GOT3 (cell line): ENCODE measurements at places on chromosomes 1 and 21.

GRCh38 chr1:226710501-226710900 is 28.6 kb downstream of the ITPKB start:
- no peak for DNase-seq

DNA sequence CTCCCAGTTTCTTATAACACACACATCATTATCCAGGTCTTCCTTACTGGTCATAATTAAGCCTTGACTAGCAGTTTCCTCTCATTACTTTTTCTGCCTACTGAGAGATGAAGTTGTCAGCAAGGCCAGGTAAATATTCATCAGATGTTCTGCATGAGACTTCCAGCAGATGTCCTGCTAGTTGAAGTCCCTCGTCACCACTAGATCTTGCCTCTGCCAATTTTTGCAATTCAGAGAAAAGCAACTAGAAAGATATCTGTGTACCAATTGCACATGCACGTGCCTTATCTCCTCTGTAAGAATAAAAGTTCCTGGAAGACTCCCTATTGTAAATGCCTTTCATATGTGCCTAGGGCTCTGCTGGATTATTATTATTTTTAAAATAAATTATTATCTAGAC is 18.3 kb downstream of the ACKR1 start:
- DNase-seq = no peak

DNA sequence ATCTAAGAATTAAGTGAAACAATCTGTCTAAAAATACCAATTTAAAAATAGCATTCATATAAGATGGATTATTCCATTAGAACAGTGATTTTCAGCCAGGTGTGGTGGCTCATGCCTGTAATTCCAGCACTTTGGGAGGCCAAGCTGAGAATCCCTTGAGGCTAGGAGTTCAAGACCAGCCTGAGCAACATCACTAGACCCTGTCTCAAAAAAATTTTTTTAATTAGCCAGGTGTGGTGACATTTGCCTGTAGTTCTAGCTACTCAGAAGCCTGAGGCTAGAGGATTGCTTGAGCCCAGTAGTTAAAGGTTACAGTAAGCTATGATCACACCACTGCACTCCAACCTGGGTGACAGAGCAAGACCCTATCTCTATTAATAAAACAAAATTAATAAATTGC is 35.0 kb upstream of the SLC35A3 start:
- no peak for DNase-seq

- DNase-seq = no peak
Measured at GRCh38 chr1:81801651-81802456, 1.1 kb downstream of the ADGRL2 start.

GRCh38 chr1:86548839-86549238 is 2.0 kb downstream of the CLCA4 start:
- DNase-seq = no peak

DNA sequence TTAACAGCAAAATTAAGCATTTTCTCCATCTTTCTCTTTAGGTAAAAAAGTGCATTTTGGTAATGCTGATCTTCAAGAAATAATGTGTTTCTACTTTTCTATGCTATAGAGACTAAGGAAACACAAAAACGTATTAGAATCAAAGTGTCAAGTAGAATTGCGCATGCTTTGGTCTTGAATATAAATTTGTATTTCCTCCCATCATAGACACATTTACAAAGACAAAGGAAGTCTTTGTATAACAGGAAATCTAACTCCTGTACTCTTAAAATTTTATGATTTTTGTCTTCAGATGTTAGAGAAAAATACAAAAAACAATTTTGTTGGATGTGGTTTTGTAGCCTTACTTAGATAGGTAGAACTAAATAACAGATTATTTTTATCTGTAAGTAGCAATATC is 1299.4 kb downstream of the NCAM2 start:
- no peak for DNase-seq

DNA sequence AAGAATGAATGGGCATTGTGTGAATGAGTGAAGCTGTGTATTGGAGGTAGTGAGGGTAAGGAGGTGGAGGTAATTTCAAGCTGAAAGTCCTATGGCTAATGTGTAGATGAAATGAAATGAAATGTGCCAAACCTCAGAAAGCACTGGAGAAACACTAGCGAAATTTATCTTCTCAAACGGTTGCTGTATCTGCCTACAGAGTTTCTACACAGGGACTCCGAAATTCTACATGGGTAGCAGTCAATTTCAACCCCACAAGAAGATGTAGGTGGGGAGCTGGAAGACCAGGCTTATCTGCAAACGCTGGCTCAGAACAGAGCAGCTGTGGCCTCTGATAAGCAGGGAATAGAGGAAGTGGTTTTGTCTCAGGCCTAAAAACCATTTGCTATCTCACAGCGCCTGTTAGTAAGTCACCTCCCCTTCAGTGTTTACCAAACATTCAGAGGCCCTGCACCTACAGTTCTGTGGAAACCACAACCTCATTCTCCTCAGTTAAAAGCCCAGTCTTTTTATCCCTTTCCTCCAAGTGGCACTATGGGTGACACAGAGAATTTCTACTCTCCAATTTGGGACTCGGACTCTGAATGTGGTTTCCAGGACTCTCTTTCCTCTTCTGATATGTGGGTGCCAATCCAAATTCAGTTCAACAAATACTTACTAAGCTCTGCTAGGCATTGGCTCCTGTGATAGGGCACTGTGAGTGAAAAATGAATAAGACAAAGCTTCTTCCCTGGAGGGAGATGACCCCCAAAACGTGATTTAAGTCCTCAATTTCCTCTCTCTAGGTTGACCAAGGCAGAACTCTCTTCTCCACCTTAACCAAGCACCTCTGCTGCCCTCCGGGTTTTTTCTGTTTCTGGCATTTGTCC is 17.2 kb upstream of the SLAMF6 start:
- DNase-seq = no peak

GRCh38 chr1:116515702-116516101 is 55.1 kb downstream of the CD58 start:
- DNase-seq = no peak

DNA sequence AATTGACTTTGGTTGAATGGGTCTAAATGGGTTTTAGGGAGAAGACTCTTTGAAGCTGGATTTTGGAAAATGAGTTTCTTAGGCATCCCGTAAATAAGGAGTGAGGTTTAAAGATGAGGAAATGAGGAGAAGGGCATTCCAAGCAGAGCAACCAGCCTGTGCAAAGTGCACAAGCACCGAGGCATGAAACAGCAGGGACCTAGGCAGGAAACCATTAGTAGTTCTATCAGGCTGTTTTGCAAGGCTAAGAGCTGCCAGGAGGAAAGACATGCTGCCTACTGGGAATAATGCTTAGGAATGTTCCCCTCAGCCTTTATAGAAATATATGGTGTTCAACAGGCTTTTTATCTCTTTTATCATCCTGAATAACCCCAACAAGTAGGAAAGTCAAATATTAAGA is 153.1 kb upstream of the FGGY start:
- no peak for DNase-seq

- no peak for DNase-seq
Measured at GRCh38 chr1:155801149-155801548, 55.9 kb downstream of the GON4L start.

DNA sequence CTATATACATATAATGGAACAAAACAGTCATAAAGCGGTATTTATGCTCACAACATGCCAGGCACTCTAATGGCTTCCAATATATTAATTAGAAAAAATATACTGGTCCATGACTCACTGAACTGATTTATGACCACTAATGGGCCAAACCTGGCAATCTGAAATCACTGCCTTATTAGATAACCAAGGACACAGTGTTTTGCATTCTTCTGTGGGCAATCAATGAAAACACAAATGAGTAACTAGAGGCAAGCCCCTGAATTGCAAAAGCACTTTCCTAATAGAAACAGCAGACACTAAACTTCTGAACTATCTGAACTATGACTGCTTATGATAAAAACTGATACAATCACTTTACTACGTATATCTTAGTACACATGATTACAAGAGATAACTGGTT is 3.5 kb downstream of the GCLM start:
- no peak for DNase-seq

DNA sequence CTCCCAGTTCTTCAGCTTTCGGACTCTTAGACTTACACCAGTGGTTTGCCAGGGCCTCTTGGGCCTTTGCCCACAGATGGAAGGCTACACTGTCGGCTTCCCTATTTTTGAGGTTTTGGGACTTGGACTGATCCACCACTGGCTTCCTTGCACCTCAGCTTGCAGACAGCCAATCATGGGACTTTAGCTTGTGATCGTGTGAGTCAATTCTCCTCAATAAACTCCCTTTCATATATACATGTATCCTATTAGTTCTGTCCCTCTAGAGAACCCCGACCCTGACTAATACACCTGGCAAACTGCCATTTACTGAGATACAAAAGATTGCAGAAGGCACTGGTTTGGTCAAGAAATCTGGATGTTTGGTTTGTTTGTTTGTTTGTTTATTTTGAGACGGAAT is 6.4 kb upstream of the RAB4A start:
- DNase-seq = no peak

- DNase-seq = no peak
Measured at GRCh38 chr1:163604321-163604720, 282.6 kb downstream of the NUF2 start.

DNA sequence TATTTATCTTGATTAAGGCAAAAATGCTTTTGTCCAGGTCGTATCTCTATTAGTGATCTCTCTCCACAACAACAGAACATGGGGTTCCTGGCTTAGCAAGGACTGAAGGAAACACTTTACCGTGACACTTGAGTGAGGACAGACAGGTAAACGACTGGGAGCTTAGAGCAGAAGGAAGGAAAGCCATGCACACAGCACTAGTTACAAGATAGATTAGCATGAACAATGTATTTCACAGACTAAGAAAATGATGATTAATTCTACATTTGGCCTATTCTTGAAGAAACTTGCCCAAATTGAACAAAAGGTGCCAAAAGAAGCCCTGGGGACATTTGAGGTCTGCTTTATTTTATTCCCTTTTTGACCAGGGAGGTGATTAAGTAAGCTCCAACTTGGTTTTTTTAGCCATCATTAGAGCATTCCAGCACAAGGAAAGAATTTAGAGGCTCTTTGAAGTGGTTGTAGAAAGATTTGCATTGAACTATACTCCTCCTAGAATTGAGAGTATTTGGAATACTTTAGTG is 248.5 kb downstream of the USP25 start:
- DNase-seq = no peak

GRCh38 chr1:117171900-117172511 is 38.7 kb downstream of the VTCN1 start:
- DNase-seq = no peak

DNA sequence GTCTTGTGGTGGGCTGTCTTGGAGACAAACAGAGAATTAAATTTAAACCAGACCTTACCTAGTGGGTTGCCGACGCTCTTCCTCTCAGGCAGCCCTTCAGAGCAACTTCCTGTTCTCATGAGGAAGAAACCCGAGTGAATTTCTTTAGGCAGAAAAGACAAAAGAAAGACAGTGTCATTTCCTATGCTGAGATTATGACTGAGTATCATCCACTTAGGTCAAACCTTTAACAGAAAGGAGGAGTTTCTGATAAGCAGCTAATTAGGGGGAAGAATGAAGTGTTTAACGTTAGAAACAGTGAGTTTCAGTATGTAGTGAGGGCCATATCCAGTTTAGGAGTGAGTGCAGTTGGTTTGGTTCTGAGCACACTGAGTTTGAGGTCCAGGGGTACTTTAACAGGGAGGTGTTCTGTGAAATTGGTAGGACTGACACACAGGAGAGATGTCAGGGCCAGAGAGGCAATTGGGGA is 38.7 kb downstream of the FASLG start:
- DNase-seq = no peak

DNA sequence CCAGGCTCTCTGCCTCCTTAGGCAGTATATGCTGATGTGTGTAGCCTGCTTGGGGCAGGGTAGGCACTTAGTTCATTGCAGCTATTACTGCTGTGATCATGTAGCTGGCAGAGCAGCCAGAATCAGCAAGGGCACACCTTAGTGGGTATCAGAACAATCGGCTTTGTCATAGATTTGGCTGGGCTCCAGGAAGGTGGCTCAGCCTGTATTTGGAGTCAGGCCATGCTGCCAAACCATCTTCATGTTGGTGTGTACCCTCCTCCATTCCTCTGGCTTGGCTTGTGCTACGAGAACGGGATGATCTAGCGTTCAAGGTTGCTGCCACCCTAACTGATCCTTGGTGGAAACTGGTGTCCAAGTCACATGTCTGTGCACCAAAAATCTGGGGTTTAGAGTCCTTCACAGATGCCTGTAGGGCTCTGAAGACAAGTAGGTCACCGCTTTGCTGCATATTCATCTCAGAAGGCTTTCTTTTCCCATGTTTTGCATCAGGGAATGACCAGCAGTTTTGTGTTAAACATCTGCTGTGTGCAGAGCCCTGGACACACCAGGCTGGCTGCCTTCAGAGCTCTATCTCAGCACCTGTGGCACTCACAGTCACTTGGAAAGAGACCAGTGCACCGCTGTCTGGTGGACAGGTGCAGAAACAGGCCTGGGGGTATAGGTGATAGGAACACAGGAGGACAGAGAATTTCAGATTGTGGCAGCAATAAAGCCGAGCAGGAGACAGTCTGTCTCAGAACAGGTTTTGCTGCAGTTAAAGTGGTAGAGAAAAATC is 23.7 kb downstream of the VANGL1 start:
- no peak for DNase-seq

DNA sequence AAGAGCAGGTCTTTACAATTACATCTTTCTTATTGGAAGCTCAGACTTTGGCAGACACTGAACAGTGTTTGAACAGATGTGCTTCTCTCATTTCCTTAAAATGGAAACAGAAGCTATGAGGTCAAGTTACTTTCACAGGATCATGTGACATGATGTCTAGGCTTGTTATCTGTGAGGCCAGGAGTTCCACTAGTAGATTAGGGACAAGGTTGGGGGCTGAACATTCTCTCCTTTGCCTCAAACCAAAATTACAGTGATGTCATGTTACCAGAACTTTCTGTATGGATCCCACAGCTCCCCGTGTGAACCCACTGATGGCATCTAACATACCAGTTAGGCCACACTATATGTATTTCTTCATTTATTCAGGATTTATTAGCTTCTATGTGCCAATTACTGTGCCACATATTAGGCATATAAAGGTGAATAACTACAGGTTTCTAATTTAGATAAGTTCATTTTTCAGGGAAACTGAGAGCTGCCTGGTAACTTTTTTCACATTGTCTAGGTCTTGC is 6.0 kb downstream of the DYNLT5 start:
- DNase-seq = no peak

- DNase-seq = no peak
Measured at GRCh38 chr1:192067360-192067759, 90.9 kb upstream of the RGS18 start.

DNA sequence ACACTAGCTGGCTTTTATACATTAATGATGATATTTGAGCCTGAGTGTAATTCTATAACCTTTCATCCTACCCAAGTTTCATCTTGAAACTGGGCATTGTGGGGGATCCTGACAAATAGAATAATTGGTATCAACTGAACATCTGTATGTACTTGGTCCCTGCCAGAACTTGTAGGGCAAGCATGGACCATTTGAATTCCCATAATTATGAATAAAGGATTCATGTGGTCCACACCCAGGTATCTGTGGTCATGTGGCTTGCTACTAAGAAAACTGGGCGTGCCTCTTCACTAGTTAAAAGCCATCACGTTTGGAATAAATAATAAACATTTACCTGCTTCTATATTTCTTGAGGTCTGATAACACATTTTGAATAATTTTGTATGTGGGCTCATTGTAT is 20.6 kb upstream of the VTCN1 start:
- DNase-seq = no peak

- DNase-seq = peak; percentile 18
Measured at GRCh38 chr1:112700290-112701226, 6.4 kb downstream of the RHOC start.

GRCh38 chr21:29102791-29103257 is 27.6 kb upstream of the MAP3K7CL start:
- DNase-seq = no peak
